ENCODE measurements at places on chromosomes 1 and 21. TPM values are rescaled to one million over a fixed set of nuclear protein-coding genes. Genes with fewer than 3 reads are reported as not detected.

KCNK2 gene
- total RNA-seq, result not detected

- DNase-seq, result no peak
These were observed 169.3 kb upstream of the CSF3R start for GRCh38 chr1:36652011-36652410.

DNA sequence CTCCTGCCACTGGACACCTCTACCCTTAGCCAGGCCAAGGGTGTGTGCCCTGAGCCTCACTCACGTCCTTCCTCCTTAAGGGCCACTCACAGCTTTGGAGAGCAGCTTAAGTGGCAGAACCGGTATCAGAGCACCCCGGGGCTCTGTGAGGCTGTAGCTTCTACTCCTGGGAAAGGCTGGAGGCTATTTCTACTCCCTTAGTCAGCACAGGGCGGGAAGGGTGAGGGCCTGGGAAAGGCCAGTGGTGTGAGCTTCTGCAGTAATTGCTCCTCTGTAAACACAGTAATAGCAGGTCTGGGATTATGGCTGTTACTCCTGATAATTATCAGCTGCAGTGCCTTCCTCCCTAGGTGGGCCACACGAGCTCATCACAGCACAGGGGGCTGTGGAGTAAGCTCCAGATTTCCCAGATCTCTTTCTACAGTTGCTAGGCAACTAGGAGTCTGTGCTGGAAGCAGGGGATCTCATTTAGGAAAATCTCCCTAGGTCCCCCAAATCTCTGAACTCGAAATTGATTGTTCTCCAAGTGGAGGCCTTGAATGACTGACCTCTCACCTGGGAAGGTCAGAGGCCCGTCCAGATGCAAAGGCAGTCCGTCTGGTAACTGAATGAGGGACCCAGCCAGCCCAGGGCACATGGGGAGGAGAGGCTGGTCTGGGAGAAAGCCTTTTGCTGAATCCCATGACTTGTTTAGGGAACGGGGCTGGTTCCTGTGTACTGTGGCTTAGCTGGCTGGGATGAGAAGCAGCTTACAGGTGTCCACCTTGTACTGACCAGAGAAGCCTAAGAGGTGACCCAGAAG is 29.3 kb downstream of the IER5 start:
- DNase-seq, result no peak

GRCh38 chr1:30900486-30900885 is 8.1 kb downstream of the SDC3 start:
- no peak for DNase-seq

GRCh38 chr1:156082309-156083091 is at the start of gene MEX3A:
MEX3A (minus strand) TSS chr1:156082465; CDS start chr1:156081998, 467 bp downstream.
- DNase-seq, result peak; percentile 64

Data from activated naive CD8-positive, alpha-beta T cell treated with anti-CD3 and anti-CD28 coated beads for 36 hours (primary cell).